ENCODE measurements at places on chromosomes 3 and 15.
A peak's percentile ranks its signal among the peaks of the same experiment; 100 is the strongest.

GRCh38 chr15:76062286-76062685 is 2.5 kb downstream of the TMEM266 start:
- DNase-seq = no peak

DNA sequence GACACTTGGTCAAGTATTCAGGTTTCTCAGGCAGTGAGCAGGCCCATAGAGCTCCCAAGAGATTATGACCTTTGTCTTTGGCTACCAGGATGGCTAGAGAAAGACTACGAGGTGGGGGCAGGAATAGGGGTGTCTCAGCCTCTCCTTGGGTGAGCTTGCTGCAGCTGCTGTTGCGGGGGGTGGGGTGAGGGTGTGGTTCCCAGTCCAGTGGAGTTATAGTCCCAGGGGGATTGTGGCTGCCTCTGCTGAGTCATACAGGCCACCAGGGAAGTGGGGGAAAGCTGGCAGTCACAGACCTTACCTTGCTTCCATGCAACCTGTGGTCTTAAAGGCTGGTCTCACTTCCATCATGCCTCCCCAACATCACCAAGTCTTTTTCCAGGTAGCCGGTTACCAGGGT is 31.7 kb downstream of the ATP2C1 start:
- no peak for DNase-seq

GRCh38 chr15:38688761-38689160 is 124.1 kb upstream of the RASGRP1 start:
- no peak for DNase-seq

DNA sequence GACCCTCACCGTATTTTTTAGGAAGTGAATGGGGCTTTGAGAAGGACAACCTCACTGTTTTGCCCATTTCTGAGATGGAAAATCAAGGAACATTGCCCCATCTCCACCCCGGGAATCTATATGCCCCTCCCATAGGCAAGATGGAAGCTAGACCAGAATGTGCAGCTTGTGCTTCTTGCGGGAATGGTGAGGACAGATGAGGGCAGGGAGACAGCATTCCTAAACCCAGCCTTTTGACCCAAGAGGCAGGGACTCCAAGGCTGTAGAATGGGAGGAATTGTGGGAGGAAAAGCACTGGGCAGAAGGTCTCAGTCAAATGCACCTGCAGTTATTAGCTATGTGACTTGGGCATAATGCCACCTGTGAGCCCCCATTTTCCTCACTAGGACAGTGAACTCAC is 66.9 kb downstream of the SMAD3 start:
- no peak for DNase-seq

DNA sequence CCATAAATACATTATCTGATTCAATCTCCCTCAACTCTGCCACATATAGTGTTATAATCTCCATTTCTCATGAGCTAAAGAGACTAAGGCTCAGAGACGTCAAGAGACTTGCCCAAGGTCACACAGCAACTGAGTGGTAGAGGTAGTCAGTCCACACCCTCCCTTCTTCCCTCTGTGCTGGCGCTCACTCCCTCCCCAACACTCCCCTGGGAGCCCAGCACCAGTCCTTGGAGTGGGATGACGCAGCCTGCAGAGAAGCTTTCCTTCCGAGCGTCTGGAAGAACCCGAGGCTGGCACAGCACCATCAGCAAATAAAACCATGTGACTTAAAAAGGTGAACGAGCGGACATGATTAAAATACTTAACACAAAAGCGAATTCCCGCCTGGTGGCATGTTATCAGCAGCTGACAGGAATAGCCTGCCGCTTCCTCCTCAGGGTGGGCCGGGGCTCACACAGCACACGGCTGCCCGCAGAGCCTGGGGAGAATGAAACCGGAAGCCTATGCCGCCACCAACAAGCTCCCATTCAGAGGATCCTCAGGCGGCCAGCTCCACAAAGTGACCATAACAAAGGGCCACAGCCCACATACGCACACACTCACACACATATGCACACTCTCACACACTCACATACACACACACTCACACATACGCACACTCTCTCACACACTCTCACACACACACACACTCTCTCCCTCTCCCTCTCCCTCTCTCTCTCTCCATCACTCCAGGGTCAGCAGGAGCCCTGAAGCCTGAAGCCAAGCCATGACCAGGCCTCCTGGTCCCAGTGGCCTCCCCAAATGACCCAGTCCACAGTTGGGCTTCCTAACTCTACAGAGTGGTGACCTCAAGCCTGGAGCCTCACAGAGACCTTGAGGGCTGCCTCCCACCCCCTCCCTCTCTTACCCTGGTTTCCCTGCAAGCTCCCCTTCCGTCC is 120.5 kb downstream of the XXYLT1 start:
- DNase-seq = no peak

DNA sequence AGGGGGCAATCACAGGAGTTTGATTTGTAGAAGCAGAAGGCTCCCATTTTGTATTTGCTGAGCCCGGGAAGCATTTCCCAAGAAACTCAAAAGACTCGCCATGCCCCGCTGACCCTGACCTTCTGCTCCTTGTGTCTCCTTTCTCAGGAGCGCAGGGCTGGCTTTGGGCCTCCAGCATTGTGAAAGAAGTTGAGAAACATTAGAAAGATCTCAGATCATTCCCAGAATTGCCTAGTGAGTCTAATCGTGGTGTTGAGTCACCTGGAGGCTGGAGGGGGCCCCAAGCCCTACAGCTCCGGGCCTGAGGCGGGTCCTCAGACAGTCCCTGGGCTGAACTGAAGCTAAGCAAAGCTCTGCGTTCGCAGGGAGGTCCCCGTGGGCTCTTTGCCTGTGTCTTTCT is 10.9 kb upstream of the PIGZ start:
- no peak for DNase-seq

- no peak for DNase-seq
Observed at GRCh38 chr15:77010312-77010686, 15.4 kb downstream of the PSTPIP1 start.

DNA sequence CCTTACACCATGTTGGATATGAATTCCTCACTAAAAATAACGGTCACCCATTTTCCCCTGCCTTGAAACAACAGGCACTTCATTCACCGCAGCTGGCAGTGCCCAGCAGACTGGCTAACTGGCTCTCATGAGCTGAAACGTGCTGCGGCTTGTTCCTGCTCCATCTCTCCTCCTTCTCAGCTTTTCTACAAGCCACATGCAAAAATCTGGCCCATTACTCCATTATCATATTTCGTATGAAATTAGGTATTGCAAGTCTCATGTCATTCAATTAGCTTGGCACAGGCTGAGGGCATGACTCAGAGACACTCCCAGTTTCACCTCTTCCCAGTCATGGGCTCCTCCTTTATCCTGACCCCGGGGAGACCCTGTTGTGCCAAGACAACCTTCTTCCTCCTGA is 60.0 kb downstream of the MAGEF1 start:
- peak; percentile 57 for DNase-seq

- DNase-seq = no peak
Observed at GRCh38 chr3:69876073-69876472, 123.5 kb upstream of the SAMMSON start.

- no peak for DNase-seq
Observed at GRCh38 chr15:34161329-34161963, 48.5 kb downstream of the KATNBL1 start.

DNA sequence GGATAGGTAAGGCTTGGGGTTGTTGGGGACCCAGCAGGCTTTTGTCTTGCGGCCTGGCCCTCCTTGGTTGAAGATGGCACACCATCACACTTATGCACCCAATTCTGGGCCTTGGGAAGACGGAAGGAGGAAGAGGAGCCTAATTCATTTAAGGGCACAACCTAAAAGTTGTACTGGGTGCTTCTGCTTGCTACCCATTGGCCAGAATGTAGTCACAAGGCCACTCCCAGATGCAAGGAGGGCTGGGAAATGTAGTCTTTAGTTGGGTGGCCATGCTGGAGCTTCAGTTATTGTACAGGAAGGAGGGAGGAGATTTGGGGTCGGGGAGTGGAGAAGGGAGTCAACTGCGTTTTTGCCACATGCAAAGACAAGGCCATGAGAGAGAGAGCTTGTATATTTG is 109.2 kb downstream of the TMEM266 start:
- DNase-seq = no peak

GRCh38 chr15:62517541-62517940 is 352.5 kb upstream of the C2CD4B start:
- DNase-seq = no peak

- DNase-seq = no peak
Observed at GRCh38 chr3:60552581-60552980, 698.7 kb downstream of the FHIT start.

DNA sequence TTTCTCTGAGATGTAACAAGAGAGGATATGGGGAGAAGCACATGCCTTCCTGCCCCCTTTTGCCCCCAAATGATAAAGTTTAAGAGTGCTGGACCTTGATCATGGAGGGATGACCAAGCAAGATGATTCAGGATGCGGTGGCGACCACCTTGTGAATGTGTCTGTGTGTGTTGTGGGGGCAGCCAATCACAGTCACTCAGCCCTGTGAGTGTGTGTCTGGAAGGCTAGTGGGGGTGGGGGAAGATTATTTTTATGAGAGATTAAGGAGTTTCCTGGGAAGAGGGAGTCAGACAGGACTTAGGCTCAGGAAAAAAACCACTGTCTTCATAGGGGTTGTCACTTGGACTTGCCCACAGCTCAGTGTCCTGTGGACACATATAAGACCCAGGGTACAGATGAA is 57.8 kb upstream of the KY start:
- DNase-seq = no peak

DNA sequence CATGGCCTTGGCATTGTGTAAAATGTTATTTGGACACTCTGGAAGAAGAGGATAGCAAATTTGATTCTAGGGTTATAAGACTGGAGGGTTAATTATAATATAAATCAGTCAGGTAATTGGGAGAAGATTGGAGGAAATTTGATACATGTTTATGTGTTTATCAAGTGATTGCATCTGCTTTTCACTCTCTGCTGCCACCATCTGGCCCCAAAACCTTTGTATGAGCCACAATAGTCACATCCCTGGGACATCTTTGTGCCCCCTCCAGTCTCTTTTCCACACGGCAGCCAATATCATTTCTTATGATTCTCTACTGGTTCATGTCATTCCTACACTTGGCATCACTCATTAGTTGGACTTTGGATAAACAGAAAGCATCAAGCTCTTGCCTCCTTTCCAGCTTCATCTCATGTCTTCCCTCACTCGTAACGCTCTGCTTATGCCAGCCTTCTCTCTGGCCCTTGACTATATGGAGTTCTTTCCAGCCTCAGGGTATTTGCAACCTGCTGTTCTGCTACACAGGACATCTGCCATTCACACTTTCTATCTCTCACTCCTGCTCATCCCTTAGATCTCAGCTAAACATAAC is 602.3 kb upstream of the SUCLG2 start:
- DNase-seq = no peak

DNA sequence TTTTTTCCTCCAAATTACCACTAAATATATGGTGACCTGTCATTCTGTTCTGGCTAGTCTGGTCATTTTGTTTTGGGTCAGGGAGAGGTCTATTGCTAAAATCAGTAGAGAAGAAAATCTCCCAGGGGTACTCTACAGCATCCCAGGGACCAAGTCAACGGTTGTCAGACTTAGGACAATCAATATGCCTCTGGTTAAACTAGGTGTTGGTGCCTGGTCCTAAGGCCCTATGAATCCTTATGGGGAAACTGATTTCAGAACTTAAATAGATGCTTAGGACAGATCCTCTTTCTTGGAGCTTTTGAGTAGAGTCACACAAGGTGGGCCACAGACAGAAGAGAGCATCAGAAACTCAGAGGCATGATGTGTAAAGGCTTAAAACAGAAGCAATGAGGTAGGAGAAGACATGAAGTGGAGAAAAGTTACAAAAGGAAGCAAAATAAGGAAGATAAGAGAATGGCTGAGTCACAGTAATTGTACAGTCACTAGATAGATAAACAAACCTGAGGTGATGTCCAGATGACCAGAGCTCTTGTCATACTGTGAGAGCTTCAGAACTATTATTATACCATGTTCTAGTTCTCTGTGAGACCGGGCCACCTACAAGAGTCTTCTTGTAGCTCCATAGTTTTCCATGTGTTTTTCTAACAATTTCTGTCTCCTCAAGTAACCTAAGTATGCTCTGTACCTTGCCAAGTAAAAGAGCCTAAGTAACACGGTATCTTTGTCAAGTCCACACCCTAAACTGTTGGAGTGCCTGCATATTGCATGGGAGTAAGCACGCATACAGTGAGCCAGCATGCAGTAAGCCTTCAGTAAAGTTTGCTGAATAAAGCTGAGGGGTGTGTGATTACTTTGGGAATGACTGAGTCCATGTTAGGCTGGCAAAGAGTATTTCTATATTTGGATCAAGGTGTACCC is 44.6 kb upstream of the LEKR1 start:
- no peak for DNase-seq

- no peak for DNase-seq
Observed at GRCh38 chr15:90924375-90924774, 8.0 kb downstream of the HDDC3 start.

DNA sequence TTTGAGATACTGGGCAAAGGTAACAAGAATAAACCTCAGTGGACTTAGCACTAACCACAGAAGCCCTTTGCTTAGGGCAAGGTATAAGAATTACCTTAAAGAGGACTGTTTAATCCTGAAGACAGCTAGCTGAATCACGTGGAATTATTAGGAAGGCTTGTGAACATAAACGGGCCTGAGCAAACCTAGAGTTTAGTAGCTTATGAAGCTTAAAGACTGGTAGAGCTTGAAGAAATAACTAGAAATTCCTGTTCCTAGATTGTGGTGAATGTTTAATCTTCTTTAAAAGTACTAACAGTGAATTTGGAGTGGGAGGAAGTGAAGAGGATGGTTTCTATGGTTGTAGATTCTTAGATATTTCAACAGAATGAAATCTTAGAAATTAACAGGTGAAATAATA is 428.9 kb upstream of the THRB start:
- no peak for DNase-seq

DNA sequence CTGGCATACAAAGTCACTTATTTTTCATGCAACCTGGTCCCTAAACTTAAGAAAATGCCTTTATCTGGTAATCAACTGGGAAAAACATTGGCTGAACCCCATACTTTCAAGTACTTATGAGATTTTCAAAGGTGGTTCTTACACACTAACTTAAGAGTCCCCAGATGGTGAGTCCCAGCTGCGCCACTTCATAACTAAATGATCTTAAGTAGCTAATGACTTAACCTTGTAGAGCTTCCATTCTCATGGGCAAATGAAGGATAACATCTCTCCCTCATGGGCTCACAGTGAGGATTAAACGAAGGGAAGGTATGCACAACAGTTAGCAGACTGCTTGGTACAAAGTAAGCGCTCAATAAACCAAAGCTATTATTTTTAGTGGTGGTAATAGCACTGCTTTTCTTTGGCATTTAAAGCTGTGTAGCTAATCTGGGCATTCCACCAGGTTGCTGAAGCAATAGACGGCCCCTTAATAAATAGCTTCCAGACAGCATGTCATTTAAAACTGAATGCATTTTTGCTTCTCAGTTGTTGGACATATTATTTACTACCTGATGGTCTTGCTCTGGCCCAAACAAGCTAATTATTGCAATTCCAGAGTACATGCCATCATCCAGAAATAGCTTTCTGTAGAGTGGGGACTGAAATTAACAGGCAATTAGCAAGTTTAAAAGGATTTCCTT is 55.4 kb downstream of the LIPC start:
- no peak for DNase-seq

- DNase-seq = peak; percentile 52
Observed at GRCh38 chr15:76930831-76931396, 635 bp upstream of the RCN2 start.

Measured in NCI-H526 treated with DMSO at 0.1 percent for 48 hours (cell line).